ENCODE measurements at places on chromosomes 6 and 20. TPM values are rescaled to one million over a fixed set of nuclear protein-coding genes. Genes with fewer than 3 reads are reported as not detected.

Gene PRND
- total RNA-seq, result not detected

Gene ECT2L
- not detected for total RNA-seq

Gene CRIP3
- 0.47 TPM for total RNA-seq

Gene TAP2
- total RNA-seq, result 6.6 TPM

Gene FAM184A
- not detected for total RNA-seq

Gene ARMH2
- not detected for total RNA-seq

All from pericardium fibroblast (primary cell).